ENCODE measurements at places on chromosomes 1 and 21.

DNA sequence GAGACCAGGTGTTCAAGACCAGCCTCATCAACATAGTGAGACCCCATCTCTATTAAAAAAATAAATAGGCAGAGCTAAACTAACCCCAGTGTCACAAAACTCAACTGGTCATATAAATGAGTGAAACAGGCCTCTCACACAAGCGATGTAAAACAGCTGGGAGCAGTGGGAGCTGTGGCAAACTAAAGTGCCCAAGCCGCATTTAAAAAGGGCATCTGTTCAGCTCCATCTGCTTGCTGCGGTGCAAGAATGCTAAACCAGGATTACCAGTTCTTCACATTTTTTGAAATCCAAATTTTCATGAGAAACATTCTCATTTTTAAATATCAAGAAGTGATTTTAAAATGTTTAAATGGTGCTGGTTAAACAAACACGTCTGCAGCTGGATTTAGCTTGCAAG, 50.0 kb upstream of the WNT2B start:
- no peak for DNase-seq

GRCh38 chr21:34886240-34887104, 162.6 kb downstream of the RUNX1 start:
- DNase-seq, result no peak

- no peak for DNase-seq
Measured at GRCh38 chr1:44946725-44947062, 39.7 kb downstream of the EIF2B3 start.

DNA sequence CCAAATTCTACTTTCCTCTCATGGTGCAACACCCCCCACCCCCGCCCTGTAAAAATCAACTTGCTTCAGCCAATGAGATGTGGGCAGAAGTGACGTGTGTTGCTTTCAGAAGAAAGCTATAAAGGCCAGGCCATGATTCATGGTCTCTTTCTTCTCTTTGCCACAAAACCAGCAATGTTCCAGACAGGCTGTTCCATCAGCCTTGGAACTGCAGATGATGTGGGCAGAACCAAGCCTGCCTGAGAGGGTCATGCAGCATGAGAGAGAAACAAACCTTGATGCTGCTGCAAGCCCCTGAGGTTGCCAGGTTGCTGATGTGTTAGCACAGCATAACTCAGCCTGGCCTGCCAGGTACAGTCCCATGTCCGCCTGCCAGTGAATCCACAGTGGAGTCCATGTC, 41.8 kb downstream of the MIS18A start:
- no peak for DNase-seq

DNA sequence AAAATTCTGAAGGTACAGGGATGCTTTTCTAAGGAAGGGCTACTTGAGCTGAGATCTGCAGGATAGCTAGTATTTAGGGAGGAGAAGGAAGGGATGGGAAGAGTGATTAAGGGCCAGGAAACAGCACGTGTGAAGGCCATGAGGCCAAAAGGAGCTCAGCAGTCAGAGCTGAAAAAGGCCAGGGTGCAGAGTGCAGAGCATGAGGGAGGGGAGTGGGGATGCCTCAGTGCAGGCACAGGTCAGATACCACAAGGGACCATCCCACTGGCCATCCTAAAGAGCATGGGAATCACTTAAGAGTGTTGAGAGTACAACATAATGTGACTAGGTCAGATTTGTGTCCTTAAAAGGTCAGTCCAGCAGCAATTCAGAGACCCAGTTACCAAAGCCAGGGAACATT, 16.0 kb downstream of the LRRN2 start:
- no peak for DNase-seq

GRCh38 chr1:112488141-112488540, 20.6 kb upstream of the WNT2B start:
- no peak for DNase-seq

- DNase-seq, result no peak
Measured at GRCh38 chr1:43056981-43057391, 98.3 kb upstream of the SLC2A1 start.

GRCh38 chr1:186682736-186683135, 2.5 kb upstream of the PTGS2 start:
- no peak for DNase-seq

GRCh38 chr1:5465281-5465711, 526.9 kb downstream of the NPHP4 start:
- DNase-seq, result no peak

- no peak for DNase-seq
Measured at GRCh38 chr1:154777154-154777553, 92.9 kb downstream of the KCNN3 start.

GRCh38 chr1:89833183-89834082, 12.6 kb downstream of the LRRC8D start:
- no peak for DNase-seq

GRCh38 chr1:65177457-65177856, 29.5 kb downstream of the AK4 start:
- no peak for DNase-seq

GRCh38 chr21:36134803-36135390, at the start of gene CBR3:
TSS of gene CBR3 (plus strand) at chr21:36135079. CDS start at chr21:36135193, 114 bp downstream.
- DNase-seq, result peak; percentile 23

GRCh38 chr1:196550731-196551130, 57.5 kb downstream of the KCNT2 start:
- DNase-seq, result no peak

- DNase-seq, result no peak
Measured at GRCh38 chr21:37784591-37785318, 131.5 kb downstream of the KCNJ6 start.

- DNase-seq, result no peak
Measured at GRCh38 chr21:27675306-27675705, 708.4 kb upstream of the ADAMTS5 start.

- no peak for DNase-seq
Measured at GRCh38 chr1:1937549-1938275, 18.6 kb upstream of the TMEM52 start.

DNA sequence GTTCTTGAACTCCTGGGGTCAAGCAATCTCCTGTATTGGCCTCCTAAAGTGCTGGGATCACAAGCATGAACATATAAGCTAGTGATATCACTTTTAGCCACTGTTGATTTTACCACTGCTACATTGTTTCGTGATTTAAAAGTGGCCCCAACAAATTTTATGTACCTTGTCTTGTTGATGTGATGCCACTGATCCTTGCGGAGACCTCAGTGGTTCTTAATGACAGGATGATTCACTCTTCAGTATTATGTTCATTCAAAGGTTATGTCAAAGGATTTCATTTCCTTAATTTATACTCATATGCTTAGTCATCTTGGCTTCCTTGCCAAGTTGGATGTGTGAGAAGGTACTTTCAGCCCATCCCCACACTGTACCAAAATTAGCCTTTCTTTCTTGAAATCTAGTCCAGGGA, 12.1 kb downstream of the PRKACB start:
- DNase-seq, result no peak

DNA sequence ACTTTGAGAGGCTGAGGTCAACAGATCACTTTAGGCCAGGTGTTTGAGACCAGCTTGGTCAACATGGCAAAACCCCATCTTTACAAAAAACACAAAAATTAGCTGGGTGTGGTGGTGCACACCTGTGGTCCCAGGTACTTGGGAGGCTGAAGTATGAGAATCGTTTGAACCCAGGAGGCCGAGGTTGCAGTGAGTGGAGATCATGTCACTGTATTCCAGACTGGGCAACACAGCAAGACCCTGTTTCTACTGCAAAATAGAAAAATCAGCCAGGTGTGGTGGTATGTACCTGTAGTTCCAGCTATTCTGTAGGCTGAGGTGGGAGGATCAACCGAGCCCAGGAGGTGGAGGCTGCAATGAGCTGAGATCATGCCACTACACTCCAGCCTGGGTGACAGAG, 4.2 kb upstream of the INTS3 start:
- no peak for DNase-seq

DNA sequence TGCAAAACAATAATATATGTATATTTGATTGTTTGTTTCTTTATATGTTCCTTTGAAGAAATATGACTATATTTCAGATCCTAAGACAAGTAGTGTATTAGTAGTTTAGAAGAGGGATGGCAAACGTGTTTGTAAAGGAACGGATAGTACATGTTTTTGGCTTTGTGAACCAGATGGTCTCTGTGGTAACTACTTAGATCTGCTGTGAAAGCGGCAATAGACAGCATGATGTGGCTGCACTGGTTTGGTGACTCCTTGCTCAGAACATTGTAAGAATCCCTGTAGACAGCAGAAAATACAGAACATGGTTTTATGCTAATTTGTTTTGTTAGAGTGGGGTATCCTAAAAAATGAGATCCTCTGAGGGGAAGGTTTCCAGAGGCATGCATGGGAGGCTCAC, 3.1 kb downstream of the ACADM start:
- DNase-seq, result no peak

DNA sequence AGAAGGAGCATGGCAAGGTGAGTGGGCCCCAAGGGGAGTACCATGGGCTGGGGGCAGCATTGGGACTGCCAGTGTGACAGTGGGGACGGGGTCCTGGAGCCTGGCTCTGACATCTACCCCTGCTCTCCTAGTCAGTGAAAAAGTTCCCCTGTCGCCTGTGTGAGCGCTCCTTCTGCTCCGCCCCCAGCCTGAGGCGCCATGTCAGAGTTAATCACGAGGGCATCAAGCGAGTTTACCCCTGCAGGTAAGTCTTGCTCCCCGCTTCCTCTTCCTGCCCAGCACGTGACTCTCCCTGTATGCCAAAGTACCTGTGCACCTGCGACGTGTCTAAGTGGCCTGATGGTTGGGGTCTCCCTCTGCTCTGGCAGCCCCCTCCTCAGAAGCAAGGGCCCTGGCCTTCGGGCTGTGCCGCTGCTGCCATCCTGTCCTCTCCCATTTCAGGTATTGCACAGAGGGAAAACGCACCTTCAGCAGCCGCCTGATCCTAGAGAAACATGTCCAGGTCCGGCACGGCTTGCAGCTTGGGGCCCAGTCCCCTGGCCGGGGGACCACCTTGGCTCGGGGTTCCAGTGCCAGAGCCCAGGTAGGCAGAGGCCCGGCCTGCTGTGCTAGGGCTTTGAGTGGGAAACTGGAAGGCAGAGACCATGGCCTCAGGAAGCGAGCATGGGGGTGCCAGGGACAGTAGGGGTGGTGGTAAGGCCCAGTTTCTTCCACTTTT, 8.1 kb downstream of the ZNF687 start:
- DNase-seq, result no peak

DNA sequence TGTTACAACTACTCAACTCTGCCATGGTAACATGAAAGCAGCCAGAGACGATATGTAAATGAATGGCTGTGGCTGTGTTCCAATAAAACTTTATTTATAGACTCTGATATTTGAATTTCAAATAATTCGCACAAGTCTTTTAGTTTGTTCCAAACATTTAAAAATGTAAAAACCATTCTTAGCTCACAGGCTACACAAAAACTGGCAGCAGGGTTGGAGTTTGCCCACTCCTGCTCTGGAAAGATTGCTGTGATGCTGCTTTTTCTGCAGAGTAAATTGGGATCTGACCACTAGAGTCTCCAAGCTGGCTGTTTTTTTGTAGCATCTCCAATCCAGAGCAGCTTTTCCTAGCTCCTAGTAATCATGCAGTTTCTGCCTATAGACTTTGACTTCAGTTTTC, 157.5 kb downstream of the CHRM3 start:
- no peak for DNase-seq

- no peak for DNase-seq
Measured at GRCh38 chr21:45535341-45536081, 6.7 kb downstream of the SLC19A1 start.

DNA sequence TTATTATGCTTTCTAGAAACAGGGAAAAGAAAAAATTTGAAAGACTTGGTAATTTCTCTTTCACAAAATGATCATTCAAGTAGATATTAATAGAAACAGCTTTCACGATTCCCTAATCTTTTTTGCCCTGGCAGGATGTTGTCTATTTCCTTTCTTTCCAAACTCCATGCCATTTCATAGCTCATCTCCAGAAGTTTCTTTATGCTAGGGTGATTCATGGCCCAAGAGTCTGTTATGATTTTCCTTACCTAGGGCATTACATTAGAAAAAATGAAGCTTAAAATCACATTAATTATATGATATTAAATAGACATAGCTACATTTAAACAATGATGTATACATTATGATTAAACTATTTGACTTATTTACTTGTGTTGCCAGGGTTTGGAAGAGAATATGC, 762.1 kb downstream of the LTN1 start:
- no peak for DNase-seq

- DNase-seq, result no peak
Measured at GRCh38 chr1:214002060-214002459, 14.3 kb downstream of the PROX1 start.

GRCh38 chr21:34074283-34075090, 1.1 kb downstream of the MRPS6 start:
- no peak for DNase-seq

DNA sequence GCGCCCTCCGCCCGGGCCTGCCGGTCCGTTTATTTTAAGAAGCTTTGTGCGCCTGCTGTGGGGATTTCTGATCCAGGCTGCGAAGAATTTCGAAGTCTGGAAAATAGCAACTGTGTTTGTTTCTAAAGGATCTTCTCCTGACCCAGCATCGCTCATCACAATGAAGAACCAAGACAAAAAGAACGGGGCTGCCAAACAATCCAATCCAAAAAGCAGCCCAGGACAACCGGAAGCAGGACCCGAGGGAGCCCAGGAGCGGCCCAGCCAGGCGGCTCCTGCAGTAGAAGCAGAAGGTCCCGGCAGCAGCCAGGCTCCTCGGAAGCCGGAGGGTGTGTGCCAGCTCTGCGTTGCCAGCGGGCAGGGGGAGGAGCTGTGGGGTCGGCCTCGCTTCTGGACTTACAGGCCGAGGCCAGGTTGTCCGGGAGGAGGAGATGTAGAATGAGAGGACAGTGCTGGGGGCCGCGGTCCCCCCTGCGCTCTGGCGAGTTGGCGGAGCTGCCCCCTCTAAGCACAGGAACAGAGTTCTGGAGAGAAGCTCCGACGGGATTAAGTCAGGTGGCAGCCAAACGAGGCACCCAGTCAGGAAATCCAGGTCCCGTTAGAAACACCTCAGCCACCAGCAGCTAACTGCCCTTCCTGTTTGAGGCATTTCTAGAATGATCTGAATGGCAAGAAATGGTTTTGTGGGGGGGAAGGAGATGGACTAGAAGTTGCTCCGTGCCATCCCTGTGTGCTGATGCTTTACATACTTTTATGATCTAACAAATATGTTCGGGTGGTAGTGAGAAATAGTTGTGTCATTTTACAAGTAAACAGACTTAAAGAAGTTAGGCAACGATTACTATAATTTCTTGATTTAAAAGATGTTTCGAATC, 948 bp downstream of the TXLNA start:
- no peak for DNase-seq

GRCh38 chr1:79554688-79555087, 548.2 kb upstream of the ADGRL4 start:
- DNase-seq, result no peak

DNA sequence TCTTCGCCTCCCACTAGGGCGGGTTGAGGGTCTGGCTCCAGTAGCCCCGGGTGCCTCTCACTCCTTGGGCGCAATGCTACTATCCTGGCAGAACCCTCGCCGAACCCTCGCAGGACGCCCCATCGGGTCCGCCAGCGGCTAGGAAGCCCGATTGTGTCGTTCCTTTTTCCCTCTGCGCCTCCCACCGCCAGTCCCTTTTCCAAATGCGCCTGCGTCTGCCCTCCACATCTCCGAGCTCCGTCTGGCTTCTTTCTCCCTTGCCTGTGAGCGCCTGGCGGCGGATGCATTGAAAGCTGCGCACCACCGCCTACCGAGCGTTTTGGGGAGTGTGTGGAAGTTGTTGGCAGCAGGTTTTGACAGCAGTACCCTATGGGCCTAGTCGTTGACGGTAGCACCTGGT, 1.0 kb upstream of the DIRAS3 start:
- DNase-seq, result no peak

GRCh38 chr1:232486454-232487207, 143.3 kb downstream of the SIPA1L2 start:
- no peak for DNase-seq

Data from stimulated activated CD8-positive, alpha-beta memory T cell treated with anti-CD3 and anti-CD28 coated beads, Interleukin-15, amount 100 ng/mL, for 24 hours (primary cell).